ENCODE measurements at places on chromosomes 12 and 14.

DNA sequence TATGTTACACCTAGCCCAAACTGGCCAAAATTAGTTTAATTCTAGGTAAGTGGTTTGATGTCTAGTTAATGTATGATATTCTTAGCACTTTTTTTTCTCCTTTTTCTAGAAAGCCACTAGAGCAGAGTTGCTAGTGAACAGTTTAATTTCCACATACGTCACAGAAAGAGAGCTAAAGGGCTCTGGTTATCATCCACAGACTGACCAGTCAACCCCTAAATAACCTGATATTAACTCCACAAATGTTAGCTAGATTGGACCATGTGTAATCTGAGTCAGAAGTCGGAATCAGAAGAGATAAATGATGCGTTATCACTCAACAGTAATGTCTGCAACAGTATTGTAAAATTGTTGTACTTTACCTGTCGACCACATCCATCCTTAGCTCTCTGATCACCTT, 74.9 kb downstream of the USP15 start:
- no peak for DNase-seq

- DNase-seq = peak; percentile 72
Measured at GRCh38 chr12:26044007-26044394, 80.8 kb downstream of the BHLHE41 start.

GRCh38 chr12:91219511-91219910, 36.9 kb upstream of the DCN start:
- no peak for DNase-seq

DNA sequence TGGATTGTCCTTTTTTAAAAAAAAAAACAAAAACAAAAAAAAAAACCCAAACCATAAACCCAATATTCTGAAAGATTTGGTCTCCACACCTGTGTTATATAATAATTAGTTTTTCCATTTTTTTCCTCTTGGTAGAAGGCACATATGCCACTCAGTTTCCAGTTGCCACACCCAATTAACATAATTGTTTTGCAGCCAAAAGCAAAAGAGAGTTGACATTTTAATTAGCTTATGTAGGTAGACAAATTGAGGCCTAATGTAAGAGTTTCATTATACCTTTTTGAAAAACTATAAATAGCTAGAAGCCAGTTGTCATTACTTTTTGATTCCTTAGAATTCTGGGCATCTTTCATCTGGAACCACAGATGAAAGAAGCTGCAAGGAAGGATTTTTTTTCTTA, 21.0 kb downstream of the PTPN11 start:
- no peak for DNase-seq

GRCh38 chr12:51841727-51842126, 6.8 kb downstream of the FIGNL2 start:
- no peak for DNase-seq

- no peak for DNase-seq
Measured at GRCh38 chr14:69987406-69988121, 108.3 kb downstream of the SMOC1 start.

- no peak for DNase-seq
Measured at GRCh38 chr12:24630446-24630845, 318.5 kb downstream of the BCAT1 start.

GRCh38 chr12:1351926-1352325, 242.5 kb downstream of the FBXL14 start:
- no peak for DNase-seq

DNA sequence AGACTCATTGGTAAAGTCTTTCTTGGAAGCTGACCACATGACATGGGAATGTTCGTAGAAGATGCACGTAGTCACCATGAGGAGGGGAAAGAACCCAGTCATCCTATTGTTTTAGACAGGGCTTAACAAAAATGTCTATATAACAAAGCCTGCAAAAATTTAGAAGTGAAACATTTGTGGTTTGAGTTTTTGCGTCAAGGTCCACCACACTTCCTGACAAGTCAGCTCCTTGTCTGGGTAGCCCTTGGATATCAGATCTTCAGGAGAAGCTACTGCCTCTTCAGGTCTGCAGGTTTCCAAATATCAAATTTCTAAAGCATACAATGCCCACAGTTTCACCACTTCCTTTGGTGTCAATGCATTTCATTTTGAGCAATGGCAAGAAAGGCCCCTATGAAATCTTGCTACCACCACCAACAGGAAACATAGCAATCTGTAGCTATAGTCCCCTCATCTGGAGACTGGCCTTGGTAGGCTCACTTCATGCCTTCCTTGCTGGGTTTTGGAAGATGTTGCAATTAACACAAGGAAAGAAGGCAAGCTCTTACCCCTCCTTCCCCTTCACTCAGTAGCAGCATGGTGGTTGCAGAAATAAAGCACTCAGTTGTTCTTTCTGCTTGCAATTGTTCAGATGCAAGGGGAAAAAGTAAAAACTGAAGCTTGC, 235.2 kb downstream of the PCNX1 start:
- no peak for DNase-seq

DNA sequence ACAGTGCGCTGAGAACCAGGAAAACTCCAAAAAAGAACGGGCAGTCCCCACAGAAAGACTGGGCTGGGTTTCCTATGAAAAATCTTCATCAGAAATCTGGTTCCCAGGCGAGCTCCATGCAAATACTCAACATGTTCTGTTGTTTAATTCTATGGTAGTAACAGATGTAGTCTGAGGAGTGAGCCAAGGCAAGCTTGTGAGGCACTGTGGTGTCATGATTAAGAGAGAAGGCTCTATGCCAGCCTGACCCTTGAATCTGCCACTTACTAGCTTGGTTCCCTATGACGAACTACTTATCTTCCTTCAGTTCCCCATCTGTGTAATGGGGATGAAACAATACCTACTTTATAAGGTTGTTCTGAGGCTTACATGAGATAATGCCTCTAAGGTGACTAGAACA, 10.7 kb downstream of the POMT2 start:
- DNase-seq = peak; percentile 26

Measured in MG63 (cell line).